Smooth muscle cell of the brain vasculature (primary cell): ENCODE measurements at places on chromosomes 11 and 22.

- peak; percentile 57 for DNase-seq
Measured at GRCh38 chr22:46829117-46829891, 66.9 kb downstream of the TBC1D22A start.

DNA sequence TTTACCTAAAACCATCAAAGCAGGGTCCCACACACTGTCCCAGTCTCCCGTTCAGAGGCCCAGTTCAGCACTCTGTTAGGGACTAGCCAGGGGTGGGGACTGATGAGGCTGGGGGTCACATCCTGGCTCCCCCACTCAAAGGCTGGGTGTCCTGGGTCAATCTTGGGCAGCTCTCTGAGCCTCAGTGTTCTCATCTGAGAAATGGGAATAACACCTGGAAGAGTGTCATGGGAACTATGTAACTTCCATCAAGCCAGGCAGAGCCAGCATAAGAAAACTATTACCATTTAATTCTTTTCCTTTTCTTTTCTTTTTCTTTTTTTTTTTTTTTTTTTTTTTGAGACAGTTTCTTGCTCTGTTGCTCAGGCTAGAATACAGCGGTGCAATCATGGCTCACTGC is 38.4 kb downstream of the TPST2 start:
- no peak for DNase-seq

DNA sequence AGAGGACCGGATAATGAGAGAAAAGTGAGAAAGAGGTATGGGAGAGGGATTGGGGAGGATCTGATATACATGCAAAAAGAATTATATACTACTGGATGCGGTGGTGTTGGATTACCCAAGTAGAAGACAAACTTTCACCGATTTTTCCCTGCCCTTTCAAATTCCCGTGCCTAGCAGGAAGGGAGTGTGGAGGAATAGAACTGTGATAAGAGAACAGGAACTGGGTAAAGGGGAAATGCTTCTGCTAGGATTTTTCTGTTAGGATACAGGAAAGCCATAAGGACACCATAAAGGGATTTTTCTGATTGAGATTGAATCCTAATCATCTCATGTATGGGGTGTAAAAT is 480 bp upstream of the MTMR2 start:
- DNase-seq: no peak

- no peak for DNase-seq
Measured at GRCh38 chr11:130474637-130475400, 26.4 kb downstream of the ADAMTS15 start.

GRCh38 chr11:130024361-130024760 is 21.7 kb upstream of the PRDM10 start:
- no peak for DNase-seq

DNA sequence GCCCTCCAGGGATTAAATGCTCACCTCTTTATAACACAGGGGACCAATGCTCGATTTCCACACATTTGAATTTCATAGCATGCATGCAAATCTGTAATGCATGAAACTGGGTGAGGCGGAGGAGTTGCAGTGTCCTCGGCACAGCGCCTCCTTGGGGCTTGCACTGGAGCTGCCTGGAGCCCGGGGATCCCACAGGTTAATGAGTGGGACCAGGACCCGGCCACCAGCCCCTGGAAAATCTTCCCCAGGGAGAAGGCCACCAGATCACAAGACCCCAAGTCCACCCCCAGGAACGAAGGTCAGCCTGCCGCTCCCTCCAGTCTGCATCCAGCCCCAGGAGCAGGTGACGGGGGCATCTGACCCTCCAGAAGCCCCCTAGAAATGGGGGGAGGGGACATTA is 119.1 kb downstream of the MN1 start:
- no peak for DNase-seq

- DNase-seq: no peak
Measured at GRCh38 chr22:39675947-39676346, 105.4 kb downstream of the CACNA1I start.

DNA sequence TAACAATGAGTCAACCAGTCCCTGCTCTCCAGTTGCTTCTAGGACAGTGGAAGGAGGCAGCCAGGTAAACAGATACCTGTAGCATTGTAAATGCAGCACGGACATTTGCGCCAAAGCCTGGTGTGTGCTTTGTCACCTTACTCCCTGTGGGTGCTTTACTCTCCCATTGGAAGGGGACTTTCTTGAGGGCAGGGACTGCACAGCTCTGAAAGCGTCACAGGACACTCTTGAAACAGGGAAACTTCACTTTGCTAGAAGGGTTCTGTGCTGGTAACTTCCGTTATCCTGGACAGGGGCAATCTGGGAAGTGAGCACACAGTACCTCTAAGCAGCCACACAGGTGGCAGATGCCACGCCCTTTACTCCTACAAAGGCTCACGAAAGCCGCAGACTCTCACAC is 99.8 kb downstream of the MYO18B start:
- DNase-seq: no peak

- DNase-seq: no peak
Measured at GRCh38 chr11:31816468-31817053, 5.4 kb upstream of the PAX6 start.

- no peak for DNase-seq
Measured at GRCh38 chr22:37476389-37477329, 9.5 kb downstream of the MFNG start.

GRCh38 chr11:46832511-46833214 is 13.4 kb downstream of the CKAP5 start:
- no peak for DNase-seq

GRCh38 chr11:36035454-36035853 is 91.6 kb downstream of the LDLRAD3 start:
- no peak for DNase-seq

GRCh38 chr22:22425356-22425755 is 83.2 kb downstream of the ZNF280B start:
- no peak for DNase-seq

DNA sequence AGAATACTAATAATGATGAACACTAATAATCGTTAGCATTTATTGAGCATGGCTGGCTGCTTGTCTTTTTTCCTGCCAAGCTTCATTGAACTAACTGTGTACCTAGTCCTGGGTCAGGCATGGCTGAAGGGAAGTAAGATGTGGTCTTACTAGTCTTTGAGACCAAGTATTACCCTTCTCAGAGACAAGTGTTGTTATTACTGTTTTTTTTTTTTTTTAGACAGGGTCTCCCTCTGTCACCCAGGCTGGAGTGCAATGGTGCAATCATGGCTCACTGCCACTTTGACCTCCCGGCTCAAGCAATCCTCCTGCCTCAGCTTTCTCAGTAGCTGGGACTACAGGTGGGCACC is 4.6 kb downstream of the ST14 start:
- DNase-seq: no peak

- no peak for DNase-seq
Measured at GRCh38 chr11:3220521-3221407, 2.2 kb upstream of the MRGPRG start.

GRCh38 chr11:8038393-8038792 is 42.6 kb upstream of the TUB start:
- no peak for DNase-seq

DNA sequence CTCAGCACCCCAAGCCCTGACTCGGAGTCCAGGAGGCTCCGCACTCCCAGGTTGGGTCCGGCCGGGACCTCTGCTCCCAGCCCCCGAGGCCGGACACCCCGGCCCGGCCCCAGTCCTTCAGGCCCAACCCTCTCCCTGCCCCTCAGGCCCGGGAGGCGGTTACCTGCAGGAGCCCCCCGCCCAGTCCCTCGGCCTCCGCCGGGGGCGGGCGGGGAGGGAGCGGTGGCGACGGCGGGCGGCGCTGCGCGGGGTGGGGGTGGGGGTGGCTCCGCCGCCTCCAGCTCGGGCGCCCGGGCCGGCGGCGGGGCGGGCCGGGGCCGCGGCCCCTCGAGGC is 310 bp downstream of the TCF20 start:
- no peak for DNase-seq

GRCh38 chr11:120108154-120108784 is 29.6 kb downstream of the TRIM29 start:
- DNase-seq: peak; percentile 7

- DNase-seq: no peak
Measured at GRCh38 chr11:5486421-5486820, 2.1 kb upstream of the OR52D1 start.

GRCh38 chr11:73921180-73921579 is 29.6 kb upstream of the DNAJB13 start:
- DNase-seq: no peak

DNA sequence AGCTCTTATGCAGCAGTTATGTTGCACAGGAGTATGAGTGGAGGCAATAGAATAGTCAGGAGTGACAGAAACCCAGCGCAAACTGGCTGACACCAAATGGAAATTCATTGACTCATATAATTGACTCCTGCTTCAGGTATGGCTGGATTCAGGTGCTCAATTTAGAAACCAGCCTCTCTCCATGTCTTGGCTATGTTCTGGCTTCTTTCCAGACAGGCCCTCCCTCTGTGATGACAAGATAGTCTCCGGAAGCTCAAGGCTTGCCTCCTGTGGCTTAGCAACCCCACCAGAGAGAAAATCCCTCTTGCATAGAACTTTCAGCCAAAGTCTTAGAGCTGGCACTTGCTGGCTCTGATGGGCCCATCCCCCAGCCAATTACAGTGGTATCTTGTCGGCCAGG is 28.1 kb upstream of the MN1 start:
- no peak for DNase-seq

DNA sequence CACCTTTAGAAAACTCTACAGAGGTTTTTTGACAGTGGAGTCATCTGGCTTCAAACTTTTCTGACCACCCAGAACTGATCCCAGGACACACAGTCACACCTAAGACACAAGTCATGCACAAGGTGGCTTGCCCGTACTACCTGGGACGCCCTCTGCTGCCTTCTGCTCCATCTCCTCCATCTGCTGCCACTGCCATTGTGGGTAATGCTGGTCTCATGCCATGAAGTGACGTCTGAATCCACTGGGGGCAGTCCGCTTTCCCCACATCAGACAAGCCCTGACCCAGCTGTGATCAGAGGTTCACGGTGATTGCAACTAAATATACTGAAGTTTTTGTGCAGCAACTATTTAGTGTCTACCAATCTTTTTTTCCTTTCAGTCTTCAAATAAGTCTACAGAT is 5.4 kb upstream of the NDUFS8 start:
- DNase-seq: no peak

GRCh38 chr22:46686221-46687047 is 51.6 kb downstream of the CERK start:
- DNase-seq: no peak
